Activated CD4-positive, alpha-beta T cell treated with anti-CD3 and anti-CD28 coated beads, Interleukin-2, amount 50 U/mL, for 48 hours (primary cell): ENCODE measurements at places on chromosomes 16 and 17.

GRCh38 chr17:66915204-66915611 lies 49.3 kb upstream of the CACNG4 start:
- DNase-seq, result no peak

- no peak for DNase-seq
Observed at GRCh38 chr17:27459433-27459832, 3.2 kb downstream of the KSR1 start.

GRCh38 chr17:5757314-5757907 lies 173.1 kb upstream of the NLRP1 start:
- DNase-seq, result no peak

DNA sequence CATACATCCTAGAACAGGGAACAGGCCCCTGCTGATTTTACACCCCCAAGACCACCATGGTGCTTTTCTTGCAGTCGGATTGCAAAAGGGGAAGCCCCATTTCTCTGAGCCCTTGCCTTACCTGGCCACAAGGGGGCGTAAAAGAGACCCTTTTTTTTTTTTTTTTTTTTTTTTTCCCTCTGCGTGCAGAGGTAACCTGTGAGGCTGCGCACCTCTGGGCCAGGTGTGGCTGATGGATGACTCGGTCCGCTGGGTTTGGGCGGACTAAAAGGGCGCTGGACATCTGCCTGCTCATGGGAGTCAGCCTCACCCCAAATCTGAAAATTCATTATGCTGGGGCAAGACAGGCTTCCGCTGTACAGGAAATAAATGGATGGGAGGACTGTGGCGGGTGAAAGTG lies 281.0 kb downstream of the CBLN1 start:
- no peak for DNase-seq

GRCh38 chr17:37551788-37552187 lies 57.4 kb downstream of the SYNRG start:
- DNase-seq, result no peak

DNA sequence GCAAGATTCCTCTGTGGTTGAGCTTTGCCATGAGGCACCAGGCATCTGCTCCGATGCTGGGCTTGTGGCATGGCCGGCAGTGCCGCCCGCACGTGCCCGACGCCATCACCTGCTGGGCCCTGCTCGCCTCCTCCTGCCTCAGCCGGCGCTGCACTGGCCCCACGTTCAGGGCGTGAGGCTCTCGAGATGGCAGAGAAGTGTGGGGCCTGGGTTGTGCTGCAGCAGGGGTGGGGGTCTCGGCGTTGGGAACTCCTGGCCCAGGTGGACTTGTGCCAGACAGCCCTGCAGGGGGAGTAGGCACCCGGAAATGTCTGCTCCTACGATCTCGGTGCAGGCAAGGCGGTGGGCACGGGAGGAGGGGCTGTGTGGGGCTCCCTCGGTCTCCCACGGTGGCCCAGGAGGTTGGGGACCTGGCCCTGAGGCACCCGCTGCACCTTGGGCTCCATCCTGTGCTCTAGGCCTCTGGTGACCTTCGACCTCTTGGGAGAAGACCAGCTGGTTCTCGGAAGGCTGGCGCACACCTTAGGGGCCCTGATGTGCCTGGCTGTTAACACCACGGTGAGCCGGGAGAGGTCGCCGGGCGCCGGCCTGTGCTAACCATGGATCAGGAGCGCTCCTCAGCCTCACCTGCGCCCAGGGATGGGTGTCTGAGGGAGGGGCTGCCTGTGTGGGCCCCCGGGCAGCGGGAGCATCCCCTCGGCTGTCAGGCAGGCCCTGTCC lies 13.5 kb downstream of the TELO2 start:
- no peak for DNase-seq

DNA sequence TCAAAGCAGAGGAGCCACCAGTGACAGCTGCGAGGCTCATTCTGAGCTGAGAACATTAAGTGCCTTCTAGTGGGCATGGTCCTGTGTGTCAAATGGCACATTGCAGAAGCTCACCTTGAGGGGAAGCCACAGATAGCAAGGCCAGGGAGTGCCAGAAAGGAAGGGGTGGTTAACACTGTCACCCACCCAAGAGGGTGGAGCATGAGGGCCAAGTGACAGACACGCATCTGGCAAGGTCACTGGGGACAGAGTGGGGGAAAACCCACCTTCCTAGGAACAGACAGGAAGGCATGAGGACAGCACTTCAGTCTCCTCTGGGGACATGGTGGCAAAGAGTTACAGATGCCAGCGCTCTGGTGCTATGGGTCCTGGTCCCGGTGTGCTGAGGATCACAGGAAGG lies 22.1 kb downstream of the NUBP1 start:
- no peak for DNase-seq

DNA sequence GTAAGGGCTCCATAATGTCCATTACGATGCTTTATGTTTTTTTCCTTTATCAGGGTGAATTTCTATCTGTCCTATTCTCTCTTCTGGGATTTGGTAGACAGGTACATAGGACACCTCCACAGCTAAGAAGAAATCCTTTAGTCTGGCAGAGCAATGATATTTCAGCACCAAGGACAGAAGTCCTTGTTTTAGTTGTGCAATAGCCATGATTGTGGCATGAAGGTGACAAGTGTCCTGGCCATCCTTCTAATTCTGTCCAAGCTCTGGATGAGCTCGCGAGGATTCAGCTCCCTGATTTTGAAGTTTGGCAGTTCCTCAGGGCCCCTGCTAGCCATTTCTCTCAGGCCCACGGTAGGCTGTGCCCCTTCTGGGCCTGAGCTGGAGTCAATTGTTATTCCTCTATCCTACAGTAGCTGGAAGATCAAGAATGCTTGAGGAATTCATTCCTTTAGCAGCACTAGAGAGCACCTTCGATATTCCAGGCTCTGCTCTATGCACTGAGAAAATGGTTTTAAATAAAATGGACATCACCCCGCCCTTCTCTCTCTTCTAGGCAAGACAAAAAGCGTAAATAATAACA lies 320.8 kb downstream of the XYLT1 start:
- DNase-seq, result no peak

DNA sequence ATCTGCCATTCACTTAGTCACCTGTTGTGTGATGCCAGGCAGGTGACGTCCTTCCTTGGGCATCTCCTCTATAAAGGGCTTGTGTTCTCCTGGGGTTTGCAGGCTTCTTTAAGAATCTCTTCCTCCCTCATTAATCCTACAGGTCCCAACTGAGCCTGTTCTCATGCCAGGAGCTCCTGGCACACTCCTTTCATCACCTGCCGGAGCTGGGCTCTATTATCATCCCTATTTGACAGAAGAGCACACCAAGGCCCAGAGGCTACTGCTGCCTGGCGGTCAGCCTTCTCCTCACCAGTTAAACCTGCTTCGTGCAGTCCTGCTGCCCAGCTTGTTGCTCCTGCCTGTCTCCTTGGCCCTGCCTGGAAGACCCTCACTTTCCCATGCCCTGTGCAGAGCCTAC lies 51.2 kb downstream of the RAI1 start:
- no peak for DNase-seq

- no peak for DNase-seq
Observed at GRCh38 chr17:37123386-37123785, 174.6 kb downstream of the AATF start.

- DNase-seq, result no peak
Observed at GRCh38 chr16:85064186-85064585, 36.6 kb downstream of the KIAA0513 start.

DNA sequence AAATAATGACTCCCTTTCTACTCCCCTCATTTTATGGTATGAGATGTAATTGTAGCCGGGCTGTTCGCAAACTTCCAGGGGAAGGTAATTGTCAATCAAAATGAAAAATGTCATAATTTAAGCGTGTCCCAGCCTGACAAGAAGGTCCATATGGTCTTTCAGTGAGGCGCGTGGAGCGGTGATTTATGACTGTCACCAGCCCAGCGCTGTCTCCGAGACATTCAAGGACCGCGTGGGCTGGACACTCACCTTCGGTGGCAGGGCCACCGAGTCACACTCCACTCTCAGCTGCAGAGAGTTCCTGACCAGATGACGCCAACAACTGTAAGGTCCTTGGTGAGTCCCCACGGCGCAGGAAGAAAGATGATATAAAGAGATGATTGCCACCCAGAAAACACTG lies 157.7 kb upstream of the TNRC6C start:
- DNase-seq, result no peak

GRCh38 chr17:40910441-40910841 lies 25.4 kb upstream of the KRT20 start:
- DNase-seq, result no peak

GRCh38 chr16:1650131-1650530 lies 27.9 kb upstream of the JPT2 start:
- no peak for DNase-seq

DNA sequence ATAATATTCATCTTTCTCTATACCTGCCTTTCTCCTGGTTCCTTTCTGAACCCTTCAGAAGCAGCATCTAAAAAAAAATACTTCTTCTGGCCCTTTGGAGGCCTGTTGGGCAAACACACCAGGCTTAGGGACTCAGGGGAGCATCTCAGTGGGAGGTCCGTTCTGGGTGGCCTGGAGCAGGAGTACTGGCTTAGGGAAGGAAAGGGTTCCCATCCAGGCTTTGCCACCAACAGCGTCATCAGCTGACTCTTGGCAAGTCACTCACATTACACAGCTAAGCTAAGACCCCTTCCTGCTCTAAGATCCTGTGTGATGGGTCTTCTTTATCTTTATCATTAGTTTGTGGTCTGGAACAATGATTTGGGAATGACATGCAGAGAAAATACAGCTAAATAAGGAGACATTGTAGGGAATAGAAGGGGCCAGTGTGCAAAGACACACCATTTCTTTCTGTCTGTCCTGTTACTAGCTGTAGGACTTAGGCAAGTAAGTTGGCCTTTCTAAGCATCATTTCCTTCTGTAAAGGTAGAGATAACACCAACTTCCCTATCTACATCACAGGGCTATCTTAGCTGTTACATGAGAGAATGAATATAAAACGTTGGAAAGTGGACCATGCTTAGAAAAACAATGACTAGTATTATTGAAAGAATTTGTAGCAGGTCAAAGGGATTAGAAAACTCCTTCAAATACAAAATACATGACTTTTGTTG lies 9.9 kb downstream of the PCTP start:
- DNase-seq, result no peak

DNA sequence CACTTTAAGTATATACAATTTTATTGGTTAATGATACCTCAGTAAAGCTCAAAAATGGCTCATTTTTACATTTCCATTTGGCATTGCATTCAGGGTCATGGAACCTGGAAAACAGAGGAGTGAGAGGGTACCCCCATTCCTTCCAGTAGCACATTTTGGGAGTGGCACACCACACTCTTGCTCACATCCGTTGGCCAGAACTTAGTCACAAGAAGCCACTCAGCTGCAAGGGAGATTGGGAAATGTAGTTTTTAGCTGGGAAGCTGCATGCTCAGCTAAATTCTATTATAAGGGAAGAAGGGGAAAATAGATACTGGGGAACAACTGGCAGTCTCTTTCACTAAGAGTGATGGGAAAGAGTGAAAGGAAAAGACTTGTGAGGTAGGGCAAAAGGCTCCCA lies 102.5 kb upstream of the TMEM97 start:
- no peak for DNase-seq

GRCh38 chr17:66441101-66441661 lies 138.8 kb downstream of the PRKCA start:
- no peak for DNase-seq

DNA sequence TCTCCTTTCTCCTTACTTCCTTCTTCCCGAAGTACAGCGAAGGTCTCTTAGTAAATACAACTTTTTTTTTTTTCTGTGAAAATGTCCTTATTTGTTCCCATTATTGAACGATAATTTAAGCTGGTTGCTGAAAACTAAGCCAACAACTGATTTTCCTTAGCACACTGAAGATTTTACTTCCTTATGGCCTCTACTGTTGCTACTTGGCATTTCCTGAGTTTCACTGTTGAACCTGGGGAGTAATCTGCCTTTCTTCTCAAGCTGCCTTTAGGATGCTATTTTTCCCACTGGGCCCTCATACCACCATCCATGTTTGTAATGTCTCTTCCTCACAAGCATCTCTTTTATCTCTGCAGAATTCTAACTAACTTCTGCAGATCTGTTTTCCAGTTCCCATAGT lies 26.1 kb downstream of the UBE2O start:
- no peak for DNase-seq

GRCh38 chr17:42179911-42180410 lies 981 bp downstream of the KCNH4 start:
- DNase-seq, result peak; percentile 35

DNA sequence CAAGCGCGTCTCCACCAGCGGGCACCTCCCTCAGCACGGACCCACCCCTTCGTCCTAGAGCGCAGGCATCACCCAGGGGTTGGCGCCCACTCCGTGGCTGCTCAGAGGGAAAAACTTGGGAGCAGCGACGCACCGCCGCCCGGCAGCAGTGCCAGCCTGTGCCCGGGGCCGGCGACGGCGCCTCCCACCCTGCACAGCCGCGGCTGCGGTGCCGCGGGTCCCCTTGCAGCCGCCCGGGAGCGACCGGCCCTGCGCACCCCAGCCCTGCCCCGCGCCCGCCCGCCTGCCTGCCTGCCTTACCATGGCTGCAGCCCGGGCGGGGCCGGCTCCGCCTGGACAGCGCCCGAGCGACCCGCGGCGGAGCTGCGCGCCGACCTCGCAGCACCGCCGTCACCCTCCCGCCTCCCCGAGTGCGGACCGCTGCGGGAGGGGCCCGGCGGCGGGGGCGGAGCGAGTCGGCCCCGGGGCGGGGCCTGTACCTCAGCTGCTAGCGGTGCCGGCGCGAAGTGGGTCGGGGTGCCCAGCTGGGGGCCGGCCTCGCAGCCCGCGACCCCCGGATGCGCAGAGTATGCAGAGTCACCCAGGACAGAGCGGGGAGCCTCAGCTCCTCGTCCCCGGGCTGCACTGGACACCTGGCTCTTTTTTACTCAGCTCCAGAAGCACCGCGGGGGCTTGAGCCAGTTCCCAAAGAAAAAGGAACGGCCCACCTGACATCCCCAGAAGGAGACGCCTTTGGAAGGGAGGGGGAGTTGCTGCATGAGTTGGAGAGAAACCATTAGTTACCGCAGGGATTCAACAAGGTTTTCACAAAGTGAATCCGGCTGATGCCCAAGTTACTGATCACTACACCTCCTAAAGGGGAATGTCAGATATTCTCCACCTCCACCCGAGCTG lies 17.5 kb upstream of the MTMR4 start:
- peak; percentile 68 for DNase-seq

GRCh38 chr16:85221771-85222154 lies 109.5 kb upstream of the CIBAR2 start:
- DNase-seq, result no peak

DNA sequence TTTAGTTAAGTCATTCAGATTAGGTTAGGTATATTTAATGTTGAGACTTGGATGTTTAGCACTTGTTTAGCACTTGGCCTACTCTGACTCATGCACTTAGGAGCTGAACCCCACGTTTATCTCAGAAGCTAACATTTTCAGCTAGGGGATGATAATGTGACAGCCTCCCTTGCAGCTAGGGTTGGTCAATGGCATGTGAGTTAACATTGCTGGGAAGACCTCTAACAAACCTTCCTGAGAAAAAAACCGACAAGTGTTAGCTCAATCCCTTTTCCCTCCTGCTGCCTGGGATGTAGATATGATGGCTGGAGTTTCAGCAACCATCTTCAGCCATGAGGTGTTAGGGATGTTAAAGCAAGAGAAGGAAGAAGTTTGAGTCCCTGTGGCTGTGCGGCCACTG lies 185.0 kb upstream of the FOXF1 start:
- DNase-seq, result no peak

DNA sequence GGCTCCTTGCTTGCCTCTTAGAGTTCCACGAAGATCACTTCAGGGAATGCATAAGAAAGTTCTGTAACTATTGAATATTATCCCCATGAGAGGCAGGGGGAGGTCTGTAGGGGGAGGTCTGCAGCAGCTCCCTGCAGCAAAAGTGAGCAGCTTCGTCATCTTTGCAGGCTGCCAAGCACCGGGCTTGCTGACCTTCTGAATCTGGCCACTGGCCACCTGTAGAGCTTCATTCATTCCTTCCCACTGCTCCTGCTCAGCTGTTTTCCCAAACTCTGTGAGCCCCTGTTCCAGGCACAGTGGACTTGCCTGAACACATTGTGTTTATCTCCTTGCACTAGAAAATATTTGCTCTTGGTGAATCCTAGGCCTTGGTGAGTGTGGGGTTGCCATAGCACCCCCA lies 443.3 kb downstream of the HAPSTR1 start:
- DNase-seq, result no peak
